Activated naive CD4-positive, alpha-beta T cell treated with anti-CD3 and anti-CD28 coated beads for 36 hours (primary cell): ENCODE measurements at places on chromosomes 4 and X.

- no peak for DNase-seq
Observed at GRCh38 chrX:66144258-66144657, 19.8 kb upstream of the HEPH start.

GRCh38 chrX:152038804-152039203 is 64.3 kb upstream of the GABRE start:
- DNase-seq, result no peak

DNA sequence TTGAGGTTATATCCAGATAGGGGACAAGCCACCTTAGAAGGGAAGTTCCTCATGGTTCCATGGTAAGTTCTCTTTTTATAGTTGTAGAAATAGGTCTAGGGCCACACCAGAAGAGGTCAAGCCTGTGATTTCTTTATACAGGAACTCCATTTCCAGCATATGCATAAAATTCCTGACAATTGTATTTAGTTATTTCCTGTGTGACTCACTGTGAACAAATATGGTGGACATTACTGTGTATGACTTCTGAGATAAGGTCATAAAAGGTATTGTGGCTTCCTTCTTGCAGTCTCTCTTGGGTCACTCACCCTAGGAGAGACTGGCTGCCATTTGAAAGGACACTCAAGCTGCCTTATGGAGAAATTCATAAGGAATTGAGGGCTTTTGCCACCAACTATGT is 2.2 kb upstream of the C4orf36 start:
- no peak for DNase-seq

GRCh38 chr4:40121515-40121914 is 64.9 kb downstream of the N4BP2 start:
- peak; percentile 51 for DNase-seq

GRCh38 chr4:136314686-136315085 is 1217.6 kb downstream of the PCDH18 start:
- DNase-seq, result no peak

DNA sequence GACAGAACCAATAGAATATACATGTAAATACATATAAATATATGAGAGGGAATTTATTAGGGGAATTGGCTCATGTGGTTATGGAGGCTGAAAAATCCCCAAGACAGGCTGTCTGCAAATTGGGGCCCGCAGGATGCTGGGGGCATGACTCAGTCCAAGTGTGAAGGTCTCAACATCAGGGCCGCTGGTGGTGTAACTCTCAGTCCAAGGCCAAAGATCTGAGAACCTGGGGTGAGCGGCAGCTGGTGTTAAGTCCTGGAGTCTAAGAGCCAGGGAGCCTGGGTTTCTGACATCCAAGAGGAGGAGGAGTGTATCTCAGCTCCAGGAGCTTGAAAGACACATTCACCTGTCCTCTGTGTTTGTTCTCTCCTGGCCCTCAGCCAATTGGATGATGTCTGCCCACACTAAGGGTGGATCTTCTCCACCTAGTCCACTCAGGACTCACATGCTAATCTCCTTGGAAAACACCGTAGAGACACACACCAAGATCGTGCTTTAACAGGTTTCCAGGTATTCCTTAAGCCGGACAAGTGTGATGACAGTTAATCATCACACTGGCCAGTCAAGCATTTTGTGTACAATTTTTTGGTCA is 28.9 kb downstream of the TIGD2 start:
- DNase-seq, result no peak

- DNase-seq, result no peak
Observed at GRCh38 chr4:182255441-182256190, 12.4 kb downstream of the TENM3 start.

DNA sequence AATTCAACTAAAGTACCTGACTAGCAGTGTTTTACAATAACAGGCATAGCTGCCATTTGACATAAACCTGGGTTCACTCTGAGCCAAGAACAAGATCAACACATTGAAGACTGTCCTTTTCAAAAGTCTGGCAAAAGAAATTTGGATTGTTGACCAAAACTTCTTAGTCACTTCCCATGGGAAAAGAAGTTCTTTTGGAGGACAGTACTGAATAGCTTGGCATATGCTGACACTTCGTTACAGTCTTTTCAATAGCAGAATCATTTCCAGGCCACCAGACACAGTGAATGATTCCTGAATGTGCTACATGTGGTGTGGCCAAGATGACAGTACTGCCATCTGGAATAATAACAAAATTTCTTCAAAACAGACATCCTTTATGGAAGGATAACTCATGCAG is 560.3 kb downstream of the GRID2 start:
- DNase-seq, result no peak
